ENCODE measurements at places on chromosomes 2 and 18. TPM values are rescaled to one million over a fixed set of nuclear protein-coding genes. Genes with fewer than 3 reads are reported as not detected.

Gene DSC2
- not detected for total RNA-seq

Gene LBX2
- total RNA-seq = 1.7 TPM

Gene IL1RL1
- 2.5 TPM for total RNA-seq

Gene FOSL2
- 54.5 TPM for total RNA-seq

Gene KATNAL2
- 1.4 TPM for total RNA-seq

Gene LBH
- total RNA-seq = 8.9 TPM

Gene GCG
- not detected for total RNA-seq

Gene RBM45
- total RNA-seq = 10.1 TPM

Gene TNS1
- total RNA-seq = 25.9 TPM

Gene PASK
- total RNA-seq = 6.6 TPM

Gene C1QL2
- not detected for total RNA-seq

Gene ANKRD62
- not detected for total RNA-seq

Gene SLC23A3
- total RNA-seq = not detected

Gene GCFC2
- total RNA-seq = 12.2 TPM

Gene ARL4C
- 0.29 TPM for total RNA-seq

Gene DAW1
- total RNA-seq = 9.8 TPM

Gene SH3BP4
- 51.2 TPM for total RNA-seq

Gene BOLL
- total RNA-seq = not detected

Gene TUBA3E
- total RNA-seq = not detected

Gene ARHGAP28
- 7.5 TPM for total RNA-seq

Gene ALPP
- not detected for total RNA-seq

Gene ASPRV1
- 0.18 TPM for total RNA-seq

Gene SLC16A14
- 3.5 TPM for total RNA-seq

Gene SH3YL1
- 18.1 TPM for total RNA-seq

Gene GAREM1
- 0.89 TPM for total RNA-seq

Gene CCDC68
- total RNA-seq = 24.3 TPM

Gene CHRNG
- total RNA-seq = not detected

Gene SH3RF3
- total RNA-seq = 15.9 TPM

Gene GULP1
- 26.2 TPM for total RNA-seq

Gene ACMSD
- total RNA-seq = not detected

Gene POTEC
- total RNA-seq = not detected

Gene IAH1
- total RNA-seq = 88.5 TPM

Gene TLX2
- total RNA-seq = not detected

Gene EFEMP1
- total RNA-seq = 37.8 TPM

Gene COL4A3
- total RNA-seq = not detected

Gene PLGLB2
- total RNA-seq = not detected

Gene TRIM43
- total RNA-seq = not detected

Gene TRABD2A
- 7.8 TPM for total RNA-seq

Gene ATG9A
- 49.9 TPM for total RNA-seq

Gene ANTXR1
- 45.2 TPM for total RNA-seq

Gene GALNT14
- 0.18 TPM for total RNA-seq

Gene CD8B
- not detected for total RNA-seq

Gene ACKR3
- total RNA-seq = not detected

Gene TMEM247
- total RNA-seq = not detected

Gene DSC1
- total RNA-seq = not detected

Data from myometrial cell (primary cell).